Epithelial cell of prostate (primary cell): ENCODE measurements at places on chromosomes 12 and 14.

DNA sequence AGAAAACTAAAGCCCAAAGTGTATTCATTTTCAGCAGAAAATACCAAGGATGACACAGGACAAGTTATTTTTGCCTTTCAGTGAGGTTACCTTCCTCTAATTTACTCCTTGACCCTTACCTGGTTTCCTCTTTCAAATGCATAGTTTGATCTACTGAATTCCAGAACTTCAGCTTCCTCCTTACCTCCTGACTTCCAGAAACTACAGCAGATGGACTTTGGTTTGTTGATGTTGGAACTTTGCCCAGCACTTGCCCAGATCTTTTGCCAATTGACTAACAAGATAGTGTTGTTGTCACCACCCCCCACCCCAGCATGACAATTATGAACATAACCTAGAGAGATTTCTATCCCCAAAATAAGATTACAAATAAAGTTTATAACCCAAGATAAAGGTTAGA is 63.2 kb downstream of the NAV3 start:
- DNase-seq: no peak

- DNase-seq: peak; percentile 90
Observed at GRCh38 chr14:64758691-64759554, 54.7 kb downstream of the PLEKHG3 start.

- DNase-seq: no peak
Observed at GRCh38 chr14:96114002-96114401, 74.8 kb downstream of the C14orf132 start.

GRCh38 chr12:100331871-100332270 is 25.0 kb upstream of the SLC17A8 start:
- DNase-seq: no peak

- DNase-seq: no peak
Observed at GRCh38 chr14:21215879-21216251, 53.4 kb downstream of the HNRNPC start.

DNA sequence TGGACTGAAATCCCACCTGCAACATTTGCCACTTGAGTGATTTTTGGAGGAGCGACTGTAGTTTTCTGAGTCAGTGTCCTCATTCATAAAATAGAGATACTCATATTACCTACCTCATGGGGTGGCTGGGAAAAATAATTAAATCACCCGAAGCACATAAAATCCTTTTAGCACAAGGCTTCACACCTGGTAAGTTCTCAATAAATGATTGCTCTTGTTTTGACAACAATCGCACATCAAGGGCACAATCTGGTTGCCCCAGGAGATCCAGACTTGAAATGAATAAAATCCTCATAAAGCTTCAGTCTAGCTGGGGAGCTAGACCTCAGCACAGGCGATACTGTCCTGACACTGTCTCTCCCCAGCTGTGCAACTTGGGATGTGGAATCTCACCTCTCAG is 76.0 kb upstream of the CCDC60 start:
- no peak for DNase-seq
